ENCODE measurements at places on chromosomes 12 and 14. TPM values are rescaled to one million over a fixed set of nuclear protein-coding genes. Genes with fewer than 3 reads are reported as not detected.

The LTB4R gene
- total RNA-seq = 0.73 TPM

The CCND2 gene
- under 0.01 TPM for total RNA-seq

The ADAM21 gene
- 1.0 TPM for total RNA-seq

The APPL2 gene
- 22.0 TPM for total RNA-seq

The ERP27 gene
- total RNA-seq = 0.15 TPM

The PPTC7 gene
- 13.0 TPM for total RNA-seq

The OTUB2 gene
- 4.4 TPM for total RNA-seq

The ATL1 gene
- 12.3 TPM for total RNA-seq

The FAR2 gene
- 21.0 TPM for total RNA-seq

The PIWIL1 gene
- 0.34 TPM for total RNA-seq

The ABCC9 gene
- total RNA-seq = 0.73 TPM

The LMNTD1 gene
- not detected for total RNA-seq

The FOXM1 gene
- total RNA-seq = 48.0 TPM

The FAM186B gene
- 1.7 TPM for total RNA-seq

The AKAP3 gene
- 4.5 TPM for total RNA-seq

The INTS13 gene
- 36.1 TPM for total RNA-seq

The CCDC175 gene
- not detected for total RNA-seq

The LIN52 gene
- 14.7 TPM for total RNA-seq

The FSCB gene
- under 0.01 TPM for total RNA-seq

The SIX6 gene
- not detected for total RNA-seq

The B4GALNT3 gene
- 2.2 TPM for total RNA-seq

The REP15 gene
- total RNA-seq = 3.1 TPM

The MYBPC1 gene
- total RNA-seq = not detected

The GIT2 gene
- 46.5 TPM for total RNA-seq

The CYP46A1 gene
- total RNA-seq = 0.15 TPM

The ABHD12B gene
- total RNA-seq = not detected

The CDCA3 gene
- total RNA-seq = 44.4 TPM

The DNAJC22 gene
- 5.3 TPM for total RNA-seq

The THTPA gene
- total RNA-seq = 29.6 TPM

The RAB5B gene
- 110 TPM for total RNA-seq

The EEA1 gene
- 10.7 TPM for total RNA-seq

The GALNT6 gene
- 0.34 TPM for total RNA-seq
